Activated T-cell treated with anti-CD3 and anti-CD28 coated beads for 4 hours (primary cell): ENCODE measurements at places on chromosomes 11 and 22.

DNA sequence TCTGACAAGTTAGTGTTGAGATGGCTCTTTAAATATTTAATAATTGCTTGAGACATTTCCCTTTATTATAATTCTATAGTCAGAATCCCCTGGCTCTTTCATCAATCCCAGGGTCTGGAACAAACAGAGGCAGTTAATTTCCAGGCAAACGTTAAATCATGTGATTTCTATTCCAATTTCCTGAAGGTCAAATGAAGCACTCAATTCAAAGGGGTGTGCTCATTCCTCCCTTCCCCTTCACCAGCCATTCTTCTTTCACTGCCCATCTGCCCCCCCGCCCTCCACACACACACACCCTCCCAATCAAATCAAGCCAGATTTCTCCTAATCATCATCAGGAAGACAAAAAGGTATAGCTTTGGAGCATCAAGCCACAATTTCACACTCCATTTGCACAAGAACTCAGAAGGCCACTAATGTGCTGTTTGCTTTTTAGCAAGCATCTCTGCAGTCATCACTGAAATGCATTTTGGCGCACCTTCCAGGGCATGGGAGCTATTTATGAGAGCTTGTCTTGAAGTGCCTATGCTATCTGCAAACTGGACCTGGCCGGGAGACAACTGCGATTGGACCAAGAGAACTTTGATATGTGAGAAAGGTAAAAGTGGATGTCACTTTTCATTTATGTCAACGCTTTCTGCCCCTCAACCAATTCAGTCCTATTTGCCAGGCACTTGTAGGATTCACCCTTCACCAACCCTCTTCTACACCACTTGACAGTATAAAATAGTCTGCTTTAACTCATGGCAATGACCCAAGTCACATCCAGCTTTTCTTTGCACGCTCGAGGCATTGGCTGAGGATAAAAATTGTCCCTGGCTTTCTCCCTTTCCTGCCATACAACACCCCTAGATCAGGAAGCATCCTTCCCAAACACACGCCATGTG is 315.1 kb upstream of the API5 start:
- no peak for DNase-seq

DNA sequence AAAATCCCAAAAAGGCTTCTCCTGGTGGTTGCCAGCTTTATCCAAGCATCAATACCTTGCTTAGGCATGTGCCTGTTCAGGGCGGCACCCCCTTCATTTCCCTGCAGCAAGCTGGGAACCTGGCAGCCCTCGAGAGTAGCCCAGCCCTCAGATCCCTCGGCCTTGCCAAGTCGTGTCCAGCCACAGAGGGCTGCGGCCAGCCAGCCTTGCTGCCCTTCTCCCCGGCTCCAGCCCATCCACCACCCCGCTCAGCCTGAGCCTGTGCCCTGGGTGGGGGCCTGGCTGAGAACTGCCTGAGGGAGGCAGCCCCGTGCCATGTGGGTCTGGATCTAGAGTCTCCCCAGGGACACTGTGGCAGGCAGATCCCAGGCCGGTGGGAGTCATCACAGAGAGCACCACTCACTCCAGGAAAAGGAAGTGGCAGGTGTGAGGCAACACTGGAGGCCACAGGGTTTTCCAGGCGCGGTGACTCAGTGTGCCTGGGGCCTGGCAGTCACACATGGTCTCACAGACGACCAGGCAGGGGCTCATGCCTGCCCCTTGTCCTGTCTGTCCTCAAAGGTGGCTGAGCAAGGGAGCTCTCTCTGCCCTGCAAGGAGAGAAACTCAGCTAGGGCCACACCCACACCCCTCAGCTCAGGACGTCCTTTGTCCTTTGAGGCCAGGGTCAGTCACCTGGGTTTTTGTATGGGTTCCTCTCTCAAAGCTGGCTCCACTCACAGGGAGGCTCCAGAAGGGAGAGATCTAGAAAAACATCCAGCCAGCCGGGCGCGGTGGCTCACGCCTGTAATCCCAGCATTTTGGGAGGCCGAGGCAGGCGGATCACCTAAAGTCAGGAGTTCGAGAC is 12.2 kb upstream of the CDC42BPG start:
- no peak for DNase-seq

- no peak for DNase-seq
These were observed 15.0 kb downstream of the LRRC32 start for GRCh38 chr11:76655501-76656049.

GRCh38 chr11:115197433-115197832 is 306.8 kb downstream of the CADM1 start:
- DNase-seq = no peak

DNA sequence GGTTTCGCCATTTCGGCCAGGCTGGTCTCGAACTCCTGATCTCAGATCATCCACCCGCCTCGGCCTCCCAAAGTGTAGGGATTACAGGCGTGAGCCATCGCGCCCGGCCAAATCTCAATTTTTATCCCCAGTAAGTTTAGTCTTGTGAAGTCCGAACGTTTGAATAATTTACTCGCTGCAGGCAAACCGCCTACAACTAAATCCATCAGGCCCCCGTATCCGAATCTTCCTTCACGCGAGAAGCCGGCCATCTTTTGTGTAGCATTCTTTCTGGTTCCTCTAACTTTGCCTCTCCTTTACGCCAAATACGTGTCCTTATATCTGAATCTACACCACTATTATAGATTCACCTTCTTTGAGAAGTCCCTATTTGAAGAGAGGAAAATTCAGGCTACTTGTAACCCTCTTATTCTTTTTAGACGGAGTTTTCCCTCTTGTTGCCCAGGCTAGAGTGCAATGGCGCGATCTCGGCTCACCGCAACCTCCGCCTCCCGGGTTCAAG is 581 bp upstream of the EIF3L start:
- DNase-seq = no peak

GRCh38 chr11:100689141-100689540 is 2.1 kb downstream of the ARHGAP42 start:
- no peak for DNase-seq

DNA sequence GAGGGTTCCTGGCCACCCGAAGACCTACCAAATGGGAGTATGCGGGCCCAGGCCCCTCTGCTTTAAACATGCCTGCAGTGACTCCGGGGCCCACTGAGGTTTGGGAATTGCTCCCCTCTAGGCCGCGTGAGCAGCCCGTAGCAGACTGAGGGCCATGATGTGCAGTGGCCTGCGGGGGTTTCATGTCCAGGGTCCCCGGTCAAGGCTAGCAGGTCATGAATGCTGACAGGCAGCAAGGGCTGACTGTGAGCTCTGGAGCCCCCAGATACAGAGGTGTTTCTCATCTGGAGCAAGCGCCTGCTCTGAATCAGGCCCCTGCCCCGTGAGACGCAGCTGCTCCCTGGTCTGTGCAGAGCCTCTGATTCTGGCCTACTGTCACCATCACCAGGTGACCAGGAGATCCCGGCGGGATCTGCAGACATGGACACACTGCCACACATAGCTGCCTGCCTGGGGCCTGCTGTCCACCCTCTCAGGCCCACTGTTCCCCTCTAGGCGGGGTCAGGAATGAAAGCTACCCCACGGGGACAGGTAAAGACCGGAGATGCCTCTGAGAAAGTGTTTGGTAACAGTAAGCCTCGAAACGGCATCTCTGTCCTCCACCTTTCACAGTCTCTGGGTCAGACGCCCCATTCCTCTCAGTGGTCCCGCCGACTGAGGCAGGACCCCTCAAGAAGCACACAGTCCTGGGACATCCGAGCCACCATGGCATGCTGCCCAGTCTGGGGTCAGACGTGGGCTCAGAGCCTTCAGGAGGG is 73.3 kb downstream of the PARVB start:
- no peak for DNase-seq

- DNase-seq = no peak
These were observed 106.7 kb upstream of the OR9G4 start for GRCh38 chr11:56855217-56855616.

DNA sequence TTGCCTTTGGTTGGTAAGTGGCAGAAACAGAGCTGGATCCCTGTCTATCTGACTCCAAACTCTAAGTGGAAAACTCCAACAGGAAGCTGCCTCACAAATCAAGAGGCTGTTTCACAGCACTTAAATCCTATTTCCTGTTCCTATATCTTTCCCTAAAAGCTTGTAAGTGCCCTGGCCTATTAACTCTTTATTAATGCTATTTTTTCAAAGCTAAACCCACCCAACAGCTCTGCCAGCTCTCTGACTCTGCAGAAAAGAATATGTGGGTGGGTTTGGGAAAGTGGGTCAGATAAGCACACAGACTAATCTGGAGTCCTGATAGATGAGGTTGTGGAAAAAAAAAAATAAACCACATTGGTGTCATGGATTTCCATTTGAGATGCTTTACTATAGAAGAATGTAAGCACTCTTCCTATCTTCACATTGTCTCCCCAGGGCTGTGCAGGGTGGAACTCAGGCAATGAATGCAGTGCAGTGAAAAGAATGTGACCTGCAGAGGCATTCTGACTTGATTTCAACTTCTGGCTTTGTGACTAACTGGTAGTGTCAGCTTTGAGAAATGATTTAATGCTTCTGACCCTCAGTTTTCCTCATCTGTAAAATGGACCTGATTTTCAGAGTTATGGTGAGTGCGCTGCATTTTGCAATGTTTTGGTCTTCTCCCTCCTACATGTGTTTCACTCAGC is 125.6 kb downstream of the AASDHPPT start:
- no peak for DNase-seq

DNA sequence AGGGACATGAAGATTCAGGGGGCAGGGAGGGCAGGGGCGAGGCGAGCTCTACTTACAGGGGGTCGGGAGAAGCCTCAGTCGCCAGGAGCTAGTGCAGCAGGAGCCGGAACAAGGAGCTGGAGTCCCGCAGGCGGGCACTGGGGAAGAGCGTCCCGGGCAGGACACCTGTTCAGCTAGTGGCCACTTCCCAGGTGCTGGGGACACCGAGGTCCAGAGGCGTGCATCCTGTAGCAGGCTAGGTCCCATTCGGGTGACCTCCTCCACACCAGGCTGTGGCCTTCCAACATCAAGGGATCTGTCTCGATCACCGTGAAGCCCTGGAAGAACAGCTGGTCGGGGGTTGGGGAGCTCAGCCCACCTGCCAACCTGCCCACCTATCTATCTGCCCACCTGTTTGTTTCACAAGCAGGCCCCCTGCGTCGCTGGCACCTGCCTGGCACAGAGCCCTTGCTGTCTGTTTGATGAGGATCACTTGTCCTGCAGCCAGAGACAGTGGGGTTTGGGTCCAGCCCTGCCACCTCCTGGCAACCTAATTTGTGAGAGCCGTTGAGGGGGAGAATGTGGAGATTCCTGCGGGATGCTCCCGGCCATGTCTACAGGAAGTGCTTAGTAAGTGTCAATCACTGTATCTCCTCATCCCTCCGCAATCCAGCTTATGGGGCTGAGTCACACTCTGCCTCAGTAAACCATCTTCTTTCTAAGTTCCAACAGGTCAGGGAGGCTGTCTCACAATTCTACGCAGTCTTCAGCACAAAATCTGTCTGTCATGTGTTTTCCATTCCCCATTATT is 940.9 kb downstream of the BRD1 start:
- DNase-seq = no peak

- DNase-seq = no peak
These were observed 14.5 kb downstream of the MAML2 start for GRCh38 chr11:96328395-96329010.

- no peak for DNase-seq
These were observed 14.6 kb upstream of the PHLDB1 start for GRCh38 chr11:118592616-118593367.

- no peak for DNase-seq
These were observed 14.3 kb downstream of the EHD1 start for GRCh38 chr11:64864135-64864472.

- DNase-seq = no peak
These were observed 6.2 kb upstream of the KCNA4 start for GRCh38 chr11:30023074-30023473.

- no peak for DNase-seq
These were observed 73.8 kb upstream of the PARVA start for GRCh38 chr11:12303421-12304149.

DNA sequence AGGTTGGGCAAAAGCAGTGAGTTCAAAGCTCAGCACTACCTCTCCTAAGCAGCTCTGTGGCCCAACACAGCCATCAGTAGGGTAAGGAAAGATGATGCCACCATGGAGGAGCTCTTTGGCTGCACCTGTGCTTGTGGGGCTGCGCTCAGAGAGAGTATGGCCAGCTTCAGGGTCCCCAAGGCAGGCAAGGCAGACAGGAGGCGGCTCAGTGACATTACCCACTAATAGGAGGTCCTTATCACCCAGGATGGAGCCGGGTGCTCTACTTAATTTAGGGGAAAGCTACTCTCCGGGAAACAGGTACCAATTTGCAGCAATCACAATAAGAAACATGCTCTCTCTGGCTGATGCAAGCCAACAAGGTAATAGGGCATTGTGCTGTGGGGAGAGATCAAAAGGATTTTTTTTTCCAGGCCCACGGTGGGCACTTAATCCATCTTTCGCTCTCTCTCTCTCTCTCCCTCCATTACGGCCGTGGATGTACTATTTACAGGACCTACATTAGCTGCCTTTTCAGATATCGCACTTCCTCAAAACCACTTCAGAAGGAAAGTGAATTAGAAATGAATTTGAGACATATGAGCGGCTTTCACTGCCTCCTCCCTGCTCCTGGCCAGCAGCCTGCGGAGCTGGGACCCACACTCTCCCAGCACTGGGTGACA is 446.3 kb downstream of the SOX6 start:
- DNase-seq = no peak

GRCh38 chr22:21958360-21959273 is 6.0 kb upstream of the PPM1F start:
- no peak for DNase-seq

GRCh38 chr11:64131683-64132190 is 34.2 kb downstream of the MACROD1 start:
- DNase-seq = no peak

GRCh38 chr11:126929179-126930061 is 71.2 kb downstream of the KIRREL3 start:
- no peak for DNase-seq

DNA sequence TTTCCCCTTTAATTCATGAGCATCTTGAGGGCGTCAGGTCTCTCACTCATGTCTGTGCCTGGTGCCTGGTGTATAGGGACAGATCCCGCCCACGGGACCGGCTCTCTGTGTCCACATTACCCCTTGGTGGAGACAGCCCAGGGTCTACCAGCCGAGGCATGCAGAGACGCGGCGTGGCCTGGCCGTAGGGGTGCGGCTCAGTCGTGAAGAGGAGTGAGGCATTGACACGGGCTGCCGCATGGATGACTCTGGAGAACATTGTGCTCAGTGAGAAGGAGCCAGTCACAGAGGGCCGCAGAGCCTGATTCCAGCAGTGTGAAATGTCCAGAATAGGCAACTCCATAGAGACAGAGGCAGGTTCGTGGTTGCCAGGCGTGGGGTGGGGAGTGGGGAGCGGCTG is 209.8 kb downstream of the TBC1D22A start:
- no peak for DNase-seq
